ENCODE measurements at places on chromosomes 16 and 17.

DNA sequence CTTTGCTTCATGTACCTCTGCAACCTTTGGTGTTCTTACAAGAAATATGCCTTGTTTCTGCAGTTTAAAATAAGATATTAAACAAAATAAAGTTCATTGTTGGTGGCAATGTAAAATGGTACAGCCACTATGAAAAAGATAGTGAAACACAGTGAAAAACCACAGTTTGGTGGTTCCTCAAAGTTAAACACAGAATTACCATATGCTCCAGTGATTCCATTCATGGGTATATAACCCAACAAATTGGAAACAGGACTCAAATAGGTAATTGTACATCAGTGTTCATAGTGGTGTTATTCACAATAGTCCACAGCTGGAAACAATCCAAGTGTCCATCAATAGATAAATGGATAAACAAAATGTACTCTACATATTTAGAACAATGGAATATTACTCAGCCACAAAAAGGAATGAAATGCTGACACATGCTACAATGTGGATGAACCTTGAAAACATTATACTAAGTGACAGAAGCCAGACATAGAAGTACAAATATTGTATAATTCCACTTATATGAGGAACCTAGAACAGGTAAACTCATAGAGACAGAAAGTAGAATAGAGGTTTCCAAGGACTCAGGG lies 49.2 kb downstream of the CUEDC1 start:
- DNase-seq = no peak

DNA sequence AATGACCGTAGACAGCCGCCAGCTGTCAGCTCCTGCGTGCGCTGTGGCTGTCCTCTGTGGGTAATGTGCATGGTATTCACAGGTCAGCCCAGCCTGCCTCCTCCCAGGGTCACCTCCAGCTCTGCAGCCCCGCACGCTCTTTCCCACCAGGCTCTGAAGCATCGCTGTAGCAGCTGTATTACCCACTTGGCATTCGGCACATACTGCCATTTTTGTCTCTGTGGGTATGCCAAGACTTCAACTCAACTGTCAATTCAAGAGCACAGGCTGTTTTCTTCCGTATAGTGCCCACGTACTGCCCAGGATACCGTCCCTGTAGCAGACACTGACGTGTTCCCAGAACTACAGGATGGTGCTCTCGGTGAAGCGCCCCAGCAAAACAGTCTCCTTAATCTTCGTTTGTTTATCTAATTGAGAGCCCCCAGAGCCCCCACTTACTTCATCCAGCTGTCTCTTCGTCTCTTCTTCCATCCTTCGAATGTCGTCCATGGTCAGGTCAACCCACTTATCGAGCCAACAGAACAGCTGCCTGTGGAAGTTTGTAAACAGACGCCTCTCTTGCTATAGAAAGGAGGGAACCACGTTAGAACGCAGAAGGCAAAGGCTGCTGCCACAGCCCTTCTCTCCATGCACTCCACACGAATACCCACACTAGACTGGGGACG lies 17.4 kb upstream of the INPP5K start:
- DNase-seq = no peak

- DNase-seq = no peak
Observed at GRCh38 chr17:80585890-80586845, 41.5 kb downstream of the RPTOR start.

DNA sequence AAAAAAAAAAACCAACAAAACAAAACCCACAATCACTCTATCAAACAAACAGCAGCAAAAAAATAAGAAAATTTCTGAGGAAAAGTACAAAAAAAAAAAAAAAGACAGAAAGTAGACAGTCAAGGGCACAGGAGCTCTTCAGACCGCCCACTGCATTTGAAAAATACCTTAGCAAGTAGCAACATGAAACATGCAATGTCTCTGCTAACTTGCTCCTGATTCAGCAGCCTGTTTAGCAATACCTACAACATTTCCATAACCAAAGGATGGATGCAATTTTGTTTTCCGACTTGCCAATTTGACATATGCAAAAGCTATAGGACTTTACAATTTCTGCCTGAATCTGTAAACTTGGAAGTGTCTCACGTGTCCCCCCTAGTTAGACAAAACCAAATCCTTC lies 57.4 kb downstream of the SYNRG start:
- no peak for DNase-seq

GRCh38 chr16:56558024-56558747 lies 6.7 kb upstream of the MT4 start:
- peak; percentile 8 for DNase-seq

DNA sequence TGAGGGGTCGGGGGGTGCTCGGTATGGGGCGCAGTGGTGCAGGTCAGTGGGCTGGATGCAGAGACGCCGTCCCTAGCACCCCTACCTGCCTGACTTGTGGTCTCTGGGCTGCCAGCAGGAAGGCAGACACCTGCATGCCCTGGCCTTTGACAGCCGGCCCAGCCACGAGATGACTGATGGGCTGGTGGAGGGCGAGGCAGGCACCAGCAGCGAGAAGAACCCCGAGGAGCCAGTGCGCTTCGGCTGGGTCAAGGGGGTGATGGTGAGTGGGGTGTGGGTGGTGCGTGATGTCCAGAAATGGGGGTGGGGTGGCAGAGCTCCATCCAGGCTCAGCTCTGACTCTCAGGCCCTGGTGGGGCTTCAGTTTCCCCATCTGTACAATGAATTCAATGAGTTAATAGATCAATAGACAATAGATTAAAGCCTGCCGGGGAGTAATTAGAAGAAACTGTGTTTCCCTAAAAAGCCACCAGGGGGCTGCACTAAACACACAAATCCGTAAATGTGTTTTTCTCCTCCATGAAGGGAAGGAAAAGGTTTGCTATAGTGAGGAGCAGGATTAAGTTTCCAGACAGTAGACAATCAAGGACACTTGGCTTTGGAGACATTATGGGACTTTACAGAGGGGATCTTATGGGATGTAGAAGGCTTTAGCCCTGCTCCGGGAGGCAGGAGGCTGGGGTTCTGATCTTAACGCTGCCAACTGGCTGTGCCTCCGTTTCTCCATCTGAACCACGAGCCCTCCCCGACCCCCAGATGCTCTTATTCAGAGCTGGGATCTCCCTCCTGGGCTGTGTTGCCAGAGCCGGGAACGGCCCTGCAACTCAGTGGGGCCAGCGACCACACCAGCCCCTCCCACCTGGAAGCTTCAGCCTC lies 2.2 kb downstream of the SLC12A3 start:
- no peak for DNase-seq

GRCh38 chr16:68379472-68380347 lies 68.6 kb downstream of the SMPD3 start:
- no peak for DNase-seq

Data from AG04450 (cell line).